ENCODE measurements at places on chromosomes 13 and 19.

GRCh38 chr13:33366469-33367062 lies 81.0 kb upstream of the STARD13 start:
- DNase-seq = no peak

GRCh38 chr19:13095934-13096927 lies 6.4 kb downstream of the LYL1 start:
- DNase-seq = no peak

DNA sequence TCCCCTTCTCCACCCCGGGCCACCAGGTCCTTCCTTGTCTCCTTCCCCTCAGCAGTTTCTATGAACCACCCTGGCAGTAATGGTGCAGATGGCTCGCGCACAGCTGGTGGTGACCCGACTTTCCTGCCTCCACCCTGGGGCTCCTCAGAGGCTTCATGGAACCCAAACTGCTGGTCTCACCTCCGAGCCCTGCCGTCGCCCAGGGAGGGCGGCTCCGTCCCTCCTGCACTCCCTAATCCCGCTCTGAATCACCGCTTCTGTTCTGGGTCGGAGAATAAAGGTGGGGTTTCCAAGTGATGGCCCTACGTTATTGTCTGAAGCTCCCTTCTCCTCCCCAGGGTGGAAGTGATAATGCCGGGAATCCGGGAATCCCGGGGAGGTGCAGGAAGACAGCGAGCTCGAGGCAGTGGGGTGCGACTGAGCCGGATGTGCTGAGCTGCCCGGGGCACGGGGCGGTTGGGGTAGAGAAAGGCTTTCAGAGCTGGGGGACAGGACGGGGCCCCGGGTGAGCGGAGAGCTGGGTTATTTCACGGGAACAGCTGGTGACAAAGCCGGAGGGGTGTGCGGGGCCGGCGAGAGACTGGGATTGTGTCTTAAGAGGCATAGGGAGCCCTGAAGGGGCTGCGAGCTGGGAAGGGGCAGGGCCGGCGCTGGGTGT lies 711 bp downstream of the FUT2 start:
- DNase-seq = no peak

DNA sequence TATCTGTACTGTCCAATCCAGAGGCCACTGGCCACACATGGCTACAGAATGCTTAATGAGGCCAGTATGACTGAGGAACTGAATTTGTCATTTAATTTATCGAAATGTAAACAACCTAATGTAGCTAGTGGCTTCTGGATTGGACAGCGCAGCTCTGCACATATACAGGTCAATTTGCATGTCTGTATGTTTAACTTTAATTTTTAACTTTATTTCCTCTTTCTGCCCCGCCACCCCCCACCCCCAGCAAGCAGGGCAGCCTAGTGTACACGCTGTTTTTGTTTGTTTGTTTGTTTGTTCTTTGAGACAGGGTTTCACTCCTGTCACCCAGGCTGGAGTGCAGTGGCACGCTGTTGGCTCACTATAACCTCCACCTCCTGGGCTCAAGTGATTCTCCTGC lies 15.5 kb downstream of the ZSWIM9 start:
- DNase-seq = no peak

DNA sequence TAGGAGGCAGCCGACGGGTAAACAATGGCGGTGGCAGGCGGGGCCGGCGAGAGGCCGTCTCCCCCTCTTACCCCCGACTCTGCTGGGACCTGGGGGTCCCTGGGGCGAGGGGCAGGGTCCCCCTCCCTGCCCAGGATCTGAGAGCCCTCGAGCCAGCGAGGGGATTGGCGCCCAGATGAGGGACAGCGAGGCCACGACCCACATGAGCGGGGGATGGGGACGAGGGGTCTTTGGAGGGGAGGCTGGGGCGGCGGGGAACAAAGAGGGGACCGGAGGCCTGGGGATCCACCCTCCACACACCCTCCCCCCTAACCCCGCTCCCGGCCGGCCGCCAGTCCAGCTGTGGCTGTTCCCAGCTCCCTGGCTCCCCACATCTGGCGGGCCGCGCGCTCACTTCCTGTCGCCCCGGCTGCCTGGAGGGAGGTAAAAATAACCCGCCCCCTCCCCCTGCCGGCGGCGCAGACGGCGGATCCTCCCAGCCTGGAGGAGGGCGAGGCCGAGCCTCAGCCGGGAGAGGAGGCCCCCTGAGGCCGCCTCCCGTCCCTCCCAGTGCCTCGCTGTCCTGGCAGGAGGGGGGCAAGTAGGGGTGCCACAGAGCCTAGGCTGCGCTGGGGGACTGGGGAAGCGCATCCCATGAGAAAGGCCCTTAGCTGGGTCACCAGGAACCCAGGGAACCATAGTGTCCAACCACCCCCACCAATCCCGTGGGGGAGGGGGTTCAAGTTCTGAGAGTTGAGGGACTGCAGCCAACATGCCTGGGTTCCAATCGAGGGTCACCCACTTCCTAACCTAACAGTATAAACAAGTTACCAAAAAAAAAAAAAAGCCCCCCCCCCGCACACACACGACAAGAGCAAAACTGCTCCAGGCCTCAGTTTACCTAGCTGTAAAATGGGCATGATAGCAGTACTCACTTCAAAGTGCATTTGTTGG lies 29.3 kb upstream of the NANOS3 start:
- DNase-seq = peak; percentile 84

- no peak for DNase-seq
These were observed 254.8 kb downstream of the DCT start for GRCh38 chr13:94224670-94225069.

- no peak for DNase-seq
These were observed 178.7 kb upstream of the PCDH9 start for GRCh38 chr13:67408798-67409197.

GRCh38 chr13:100767192-100767591 lies 92.6 kb upstream of the TMTC4 start:
- no peak for DNase-seq

- no peak for DNase-seq
These were observed 1145.6 kb upstream of the MIR17HG start for GRCh38 chr13:90201676-90202460.

DNA sequence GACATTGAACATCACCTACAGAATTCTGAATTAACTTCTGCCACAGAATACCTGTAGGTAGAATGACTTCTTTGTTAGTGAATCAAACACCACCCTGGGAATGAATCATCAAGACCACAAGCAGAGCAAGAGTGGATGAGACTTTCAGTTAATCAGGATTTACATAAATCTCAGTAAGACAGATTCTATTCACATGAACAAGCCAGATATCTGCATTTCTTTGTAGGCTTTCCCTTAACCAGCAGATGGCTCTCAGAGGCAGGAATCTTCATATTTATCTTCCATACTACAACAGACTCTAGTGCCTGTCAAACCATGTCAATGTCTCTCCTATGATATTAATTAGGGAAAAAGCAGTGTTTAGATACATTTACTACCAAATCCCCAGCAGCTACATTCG lies 412.1 kb downstream of the KLF12 start:
- DNase-seq = no peak

DNA sequence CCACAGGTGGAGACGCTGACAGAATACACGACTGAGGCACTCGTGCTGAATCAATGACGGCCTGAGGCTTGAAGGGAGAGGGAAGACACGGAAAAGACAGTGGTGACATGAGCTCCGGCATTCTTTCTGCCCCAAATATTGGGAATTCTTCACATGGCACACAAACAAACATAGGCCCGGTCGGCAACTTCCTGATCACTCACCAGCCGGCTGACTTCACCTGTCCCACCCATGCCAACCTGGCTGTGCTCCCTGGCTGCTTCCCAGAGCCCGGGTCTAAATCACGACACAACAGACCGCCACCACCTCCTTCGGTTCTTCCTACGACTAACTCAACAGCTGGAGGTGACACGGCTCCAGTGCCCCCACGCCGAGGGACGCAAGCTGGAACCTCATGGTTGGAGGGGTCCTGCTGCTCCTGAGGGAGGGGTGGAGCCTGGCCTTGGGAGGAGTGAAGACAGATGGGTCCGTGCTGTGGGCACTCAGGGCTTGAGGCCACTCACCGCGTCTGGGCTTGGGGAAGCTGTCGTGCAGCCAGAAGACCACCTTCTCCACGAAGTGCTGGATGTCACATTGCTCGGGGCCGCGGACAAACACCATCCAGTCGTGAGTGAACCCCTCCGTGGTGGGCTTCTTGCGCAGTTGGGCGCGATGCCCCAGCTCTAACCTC lies 9.6 kb downstream of the MLLT1 start:
- no peak for DNase-seq

DNA sequence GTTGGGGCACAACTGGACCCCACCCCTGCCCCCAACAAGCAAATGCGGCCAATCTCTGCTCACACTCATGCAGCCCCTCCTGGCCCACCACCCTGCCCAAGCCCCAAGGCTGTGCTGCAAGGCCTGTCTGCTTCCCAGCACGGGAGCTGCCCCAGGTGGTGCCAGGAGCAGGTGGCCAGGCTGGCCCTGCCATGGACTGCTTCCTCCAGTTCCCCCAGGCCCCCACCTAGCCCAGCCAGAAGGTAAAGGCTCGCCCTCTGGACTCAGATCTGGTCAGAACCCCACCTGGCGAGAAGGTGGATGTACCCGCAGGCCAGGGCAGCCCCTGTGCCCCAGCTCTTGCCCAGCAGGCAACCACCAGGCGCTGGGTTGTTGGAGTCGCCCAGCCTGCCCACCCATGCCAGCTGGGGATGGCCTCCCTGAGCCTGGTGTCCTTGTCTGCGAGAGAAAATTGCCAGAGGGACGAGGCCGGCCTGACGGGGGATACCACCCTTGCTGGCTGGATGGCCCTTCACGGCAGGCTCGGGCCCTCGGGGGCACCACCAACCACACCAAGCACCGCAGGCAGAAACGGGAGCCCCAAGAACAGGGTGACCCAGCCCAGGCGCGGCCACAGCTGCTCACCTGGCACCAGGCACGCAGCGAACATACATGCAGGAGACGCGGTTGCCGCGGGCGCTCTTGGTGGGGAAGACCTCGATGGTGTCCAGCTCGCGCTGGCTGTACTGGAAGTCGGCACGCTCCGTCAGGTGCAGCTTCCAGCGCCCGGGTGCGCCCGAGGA lies 4.5 kb downstream of the ABHD17A start:
- no peak for DNase-seq

GRCh38 chr19:33469171-33470039 lies 52.2 kb downstream of the PEPD start:
- DNase-seq = no peak

- DNase-seq = no peak
These were observed 5.4 kb upstream of the MCF2L start for GRCh38 chr13:112963641-112964040.

DNA sequence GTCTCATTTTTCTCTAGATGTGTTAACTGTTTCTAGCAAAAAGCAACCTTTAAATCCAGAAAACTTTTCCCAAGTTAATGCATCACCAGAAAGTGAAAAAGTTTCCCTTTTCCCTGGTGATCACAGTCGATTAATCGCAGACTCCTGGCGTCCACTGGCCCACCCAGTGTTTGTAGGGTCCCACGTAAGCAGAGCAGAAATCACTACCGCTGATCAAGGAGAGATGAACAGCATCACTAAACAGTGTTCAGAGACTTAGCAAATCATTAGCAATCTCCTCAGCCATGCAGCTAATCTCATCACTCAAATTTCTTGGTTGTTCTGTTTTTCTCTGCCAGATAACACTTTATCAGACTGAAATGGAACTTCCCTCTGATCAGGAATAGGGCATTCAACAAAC lies 184.2 kb downstream of the EFNB2 start:
- no peak for DNase-seq

- DNase-seq = no peak
These were observed 248.7 kb downstream of the TDRD3 start for GRCh38 chr13:60645676-60646075.

DNA sequence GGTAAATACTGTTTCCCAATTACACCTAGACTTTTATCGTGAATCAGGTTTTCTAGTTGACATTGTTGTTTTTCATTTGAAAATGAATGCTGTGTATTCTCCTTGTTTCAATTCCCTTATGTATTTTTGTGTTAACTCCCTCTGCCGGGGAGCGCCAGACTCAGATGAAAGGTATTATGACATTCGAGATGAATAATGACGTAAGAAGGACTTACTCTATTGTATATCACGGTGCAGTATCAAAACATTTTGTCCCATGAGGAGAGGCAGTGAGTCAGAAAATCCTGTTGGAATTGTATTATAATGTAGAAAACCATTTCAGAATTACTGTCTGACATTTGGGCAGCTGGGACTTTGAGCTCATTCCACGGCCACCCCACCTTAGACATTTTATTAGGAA lies 61.6 kb downstream of the LRCH1 start:
- DNase-seq = no peak

DNA sequence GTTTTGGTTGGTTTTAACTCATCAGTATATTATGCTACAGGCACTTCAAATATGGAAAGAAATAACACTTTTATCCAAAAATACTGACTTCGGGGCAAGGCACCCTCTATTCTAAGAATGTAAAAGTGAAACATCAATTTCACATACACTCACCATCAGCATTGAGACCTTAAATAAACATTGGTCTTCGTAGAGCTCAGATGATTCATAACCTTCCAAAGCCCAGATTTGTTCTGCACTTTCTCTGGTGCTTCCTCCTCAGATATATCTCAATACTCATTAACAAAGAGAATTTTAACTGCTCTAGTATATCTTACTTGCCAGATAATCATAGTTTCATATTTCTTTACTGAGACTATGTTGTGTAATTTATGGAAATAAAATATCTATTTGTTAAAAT lies 794.3 kb downstream of the LIG4 start:
- no peak for DNase-seq

DNA sequence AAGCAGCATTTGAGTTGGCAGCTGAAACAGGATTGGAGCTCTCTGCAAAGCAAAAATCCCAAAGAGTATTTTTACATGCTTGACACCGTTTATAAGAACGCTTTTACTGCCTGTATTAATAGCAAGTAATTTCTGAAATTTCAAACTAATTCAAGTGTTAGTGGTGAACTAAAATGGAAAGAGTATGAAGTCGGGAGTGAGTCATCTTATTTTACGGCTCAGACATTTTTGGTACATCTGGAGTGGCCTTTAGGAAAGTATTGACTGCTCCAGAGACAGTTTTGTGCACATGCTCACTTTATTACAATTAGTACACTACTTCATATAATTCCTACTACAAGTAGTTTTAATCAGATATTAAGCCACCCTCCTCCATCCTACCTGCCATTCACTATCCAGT lies 167.4 kb downstream of the SLITRK6 start:
- no peak for DNase-seq

DNA sequence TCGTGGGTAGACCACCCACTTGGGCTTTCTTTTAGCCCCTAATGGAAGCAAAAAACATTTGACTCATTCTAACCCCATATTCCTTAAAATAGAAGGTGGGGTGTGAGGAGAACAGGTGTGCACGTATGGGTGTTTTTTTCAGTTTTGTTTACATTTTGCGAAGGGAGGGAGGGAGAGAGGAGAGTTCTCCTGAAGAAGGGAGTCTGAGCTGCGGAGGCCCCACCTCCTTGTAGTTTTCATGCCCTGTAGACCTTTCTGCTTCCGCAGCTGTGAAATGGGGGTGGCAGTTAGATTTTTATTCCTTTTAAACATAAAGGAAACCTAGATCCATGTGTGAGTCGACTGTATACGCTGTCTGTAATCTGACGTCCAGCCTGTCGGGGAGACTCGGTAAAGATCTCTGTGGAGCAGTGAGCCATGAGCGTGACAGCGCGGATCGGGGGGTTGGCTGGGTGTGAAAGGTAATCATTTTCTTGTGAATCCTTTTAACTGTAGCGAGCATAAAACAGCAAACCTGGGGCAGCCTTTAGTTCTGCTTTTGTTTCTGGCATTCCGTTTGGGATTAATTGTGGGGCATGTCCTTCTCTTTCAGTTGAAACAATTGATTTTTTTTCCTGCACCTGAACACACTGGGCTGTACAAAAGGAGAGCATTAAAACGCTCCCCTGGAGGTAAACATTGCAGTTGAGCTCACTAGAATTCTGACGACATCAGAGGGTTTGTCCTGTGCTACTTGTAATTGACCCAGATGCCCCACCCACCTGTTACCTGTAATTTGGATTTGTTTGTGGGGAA lies 2.3 kb downstream of the UPF1 start:
- no peak for DNase-seq

All from T-helper 9 cell (primary cell).